Activated T-cell treated with anti-CD3 and anti-CD28 coated beads for 4 hours (primary cell): ENCODE measurements at places on chromosomes 6 and 20.
A peak's percentile ranks its signal among the peaks of the same experiment; 100 is the strongest.

DNA sequence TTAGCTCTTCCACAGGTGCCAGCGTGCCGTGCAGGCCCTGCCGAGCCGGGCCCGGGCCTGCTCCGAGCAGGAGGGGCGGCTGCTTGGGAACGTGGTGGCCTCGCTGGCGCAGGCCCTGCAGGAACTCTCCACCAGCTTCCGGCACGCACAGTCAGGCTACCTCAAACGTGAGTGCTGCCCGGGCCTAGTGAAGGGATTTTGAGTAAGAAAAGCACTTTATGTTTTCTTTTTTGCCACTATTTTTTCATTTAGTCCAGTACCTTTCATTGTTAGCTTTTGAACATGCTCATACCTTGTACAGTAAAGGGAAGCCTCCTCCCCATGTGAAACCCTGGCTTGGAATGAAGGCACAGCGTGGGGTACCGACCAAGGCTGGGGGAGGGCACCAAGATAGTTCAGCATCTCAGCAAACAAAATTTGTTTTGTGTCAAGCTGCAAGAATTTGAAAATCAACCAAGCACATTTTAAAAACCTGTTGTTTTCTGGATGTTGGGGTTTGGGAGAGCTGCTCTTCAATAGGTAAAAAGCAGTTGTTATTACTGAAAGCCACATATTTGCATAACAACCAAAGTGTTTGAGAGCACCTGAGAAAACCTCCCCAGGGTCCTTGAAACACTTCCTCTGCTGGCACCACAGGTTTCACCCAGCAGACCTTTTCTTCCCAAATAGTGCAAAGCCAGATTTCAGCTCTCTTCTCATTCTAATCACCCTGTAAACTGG lies 18.4 kb downstream of the STX16 start:
- no peak for DNase-seq

DNA sequence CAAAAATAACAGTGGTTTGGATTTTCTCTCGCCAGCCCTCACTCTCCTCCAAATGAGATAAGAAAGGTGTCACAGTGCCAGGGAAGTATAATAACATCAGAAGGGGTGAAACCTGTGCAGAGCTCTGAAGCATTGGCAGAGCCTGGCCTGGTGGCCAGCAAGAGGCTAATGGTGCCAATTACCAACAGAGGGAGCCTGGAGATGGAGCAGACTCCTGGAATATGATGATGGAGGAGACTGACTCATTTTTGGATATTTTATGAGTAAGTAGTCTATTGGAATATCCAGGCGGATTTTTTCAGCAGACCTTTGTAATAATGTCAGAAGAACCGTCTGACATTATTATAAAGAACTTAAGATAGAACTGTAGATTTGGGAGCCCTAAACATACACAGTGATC lies 442.6 kb upstream of the MARCKS start:
- DNase-seq, result no peak

DNA sequence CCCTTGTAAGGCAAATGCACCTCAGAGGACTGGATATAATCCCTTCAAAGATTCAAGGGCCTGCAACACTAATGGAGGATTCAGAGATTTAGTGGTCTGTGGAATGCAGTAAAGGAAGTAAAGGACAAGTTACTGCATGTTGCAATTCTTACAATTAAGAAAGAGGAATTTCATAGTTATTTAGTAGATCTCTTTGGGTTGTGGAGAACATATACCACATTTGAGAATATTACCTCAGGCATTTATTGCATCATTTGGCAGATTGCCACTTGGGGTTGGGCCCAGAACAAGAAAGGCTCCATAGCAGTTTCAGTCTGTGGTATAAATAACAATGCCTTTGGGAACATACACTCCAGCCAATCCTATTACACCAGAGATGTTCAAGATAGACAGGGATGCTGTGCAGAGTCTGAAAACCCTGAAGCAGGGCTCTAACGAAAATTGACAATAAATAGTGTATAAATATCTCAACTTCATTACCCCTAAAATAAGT lies 20.9 kb upstream of the EPM2A start:
- no peak for DNase-seq

DNA sequence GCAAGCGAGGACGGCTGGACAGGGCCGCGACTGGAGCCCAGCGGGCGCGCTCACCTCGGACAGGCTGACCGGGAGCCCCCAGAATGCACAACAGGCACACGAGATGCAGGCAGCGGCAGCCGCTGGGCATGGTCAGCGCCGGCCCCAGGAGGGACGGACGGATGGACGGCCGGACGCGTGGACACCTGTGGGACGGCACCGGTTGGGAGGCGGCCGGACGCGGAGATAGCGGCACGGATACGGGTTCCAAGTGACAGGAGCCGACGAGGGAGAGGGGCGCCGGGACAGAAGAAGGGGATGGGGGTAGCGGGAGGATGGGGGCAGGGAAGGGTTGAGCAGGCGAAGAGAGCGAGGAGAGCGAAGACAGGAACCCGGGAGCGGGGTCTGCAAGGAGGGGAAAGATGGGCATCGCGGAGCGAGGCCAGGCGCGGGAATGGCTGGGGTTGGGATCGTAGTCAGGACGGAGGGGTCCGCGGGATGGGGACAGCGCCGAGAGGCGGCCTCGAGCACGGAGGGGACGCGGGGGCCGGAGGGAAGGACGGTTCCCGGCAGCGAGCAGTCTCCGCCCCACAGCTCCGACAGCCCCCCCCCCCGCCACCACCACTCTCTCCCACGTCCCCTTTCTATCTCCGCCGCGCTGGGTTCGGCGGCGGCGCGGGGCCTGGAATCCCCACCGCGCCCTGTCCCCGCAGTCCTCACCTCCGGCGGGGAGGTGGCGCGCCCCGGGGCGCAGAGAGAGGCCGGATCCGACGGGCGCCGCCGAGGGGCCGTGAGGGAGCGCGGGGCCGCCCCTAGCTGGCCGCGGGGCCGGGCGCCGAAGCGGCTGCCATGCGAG lies 435 bp downstream of the DLK2 start:
- DNase-seq, result peak; percentile 15

DNA sequence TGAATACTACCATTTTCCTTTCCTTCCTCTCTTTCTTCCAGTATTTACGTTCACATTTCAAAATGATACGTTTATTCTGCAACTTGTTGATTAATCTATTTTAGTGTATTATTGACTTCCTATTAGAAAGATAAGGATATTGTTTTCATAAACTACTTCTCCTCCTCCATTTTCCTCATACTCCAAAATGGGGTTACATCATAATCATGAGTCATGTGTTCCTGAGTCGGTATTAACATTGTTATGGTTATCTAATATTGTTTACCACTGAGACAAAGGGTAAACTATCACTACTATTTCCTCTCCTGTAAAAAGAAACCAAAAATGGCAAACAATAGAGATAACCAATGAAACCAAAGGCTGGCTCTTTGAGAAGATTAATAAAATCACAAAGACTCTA lies 126.5 kb upstream of the CDYL start:
- DNase-seq, result no peak

- no peak for DNase-seq
Observed at GRCh38 chr6:13260831-13261230, 67.5 kb downstream of the TBC1D7 start.

DNA sequence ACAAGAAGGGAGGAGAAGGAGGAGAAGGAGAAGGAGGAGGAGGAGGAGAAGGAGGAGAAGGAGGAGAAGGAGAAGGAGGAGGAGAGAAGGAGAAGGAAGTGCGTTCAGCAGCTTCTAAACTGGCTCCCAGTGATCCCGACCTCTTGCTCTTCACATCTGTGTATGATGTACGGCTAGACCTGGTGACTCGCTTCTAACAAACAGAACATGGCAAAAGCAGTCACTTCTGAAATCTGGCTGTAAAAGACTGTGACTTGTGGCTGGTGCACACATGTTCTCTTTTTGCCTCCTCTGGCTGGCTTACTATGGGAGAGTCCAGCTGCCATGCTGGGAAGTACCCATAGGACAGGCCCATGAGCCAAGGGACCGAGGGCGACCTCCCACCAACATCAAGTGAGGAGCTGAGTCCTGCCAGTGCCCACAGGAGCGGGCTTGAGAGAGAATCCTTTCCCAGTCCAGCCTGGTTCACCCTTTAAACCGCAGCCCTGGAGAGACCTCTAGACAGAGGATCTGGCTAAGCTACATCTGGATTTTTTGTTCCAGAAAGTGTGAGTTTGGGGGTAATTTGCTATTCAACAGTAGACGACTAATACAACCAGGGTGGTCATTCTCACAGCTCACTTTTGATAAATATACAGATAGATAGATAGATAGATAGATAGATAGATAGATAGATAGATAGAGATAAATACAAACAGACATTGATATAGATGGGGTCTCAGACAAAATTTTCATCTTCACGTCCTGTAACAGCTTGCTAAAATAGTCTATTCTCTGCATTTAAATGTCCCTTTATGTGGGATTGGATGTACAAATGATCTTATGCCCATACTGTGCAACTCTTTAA lies 42.3 kb downstream of the RPP40 start:
- no peak for DNase-seq

DNA sequence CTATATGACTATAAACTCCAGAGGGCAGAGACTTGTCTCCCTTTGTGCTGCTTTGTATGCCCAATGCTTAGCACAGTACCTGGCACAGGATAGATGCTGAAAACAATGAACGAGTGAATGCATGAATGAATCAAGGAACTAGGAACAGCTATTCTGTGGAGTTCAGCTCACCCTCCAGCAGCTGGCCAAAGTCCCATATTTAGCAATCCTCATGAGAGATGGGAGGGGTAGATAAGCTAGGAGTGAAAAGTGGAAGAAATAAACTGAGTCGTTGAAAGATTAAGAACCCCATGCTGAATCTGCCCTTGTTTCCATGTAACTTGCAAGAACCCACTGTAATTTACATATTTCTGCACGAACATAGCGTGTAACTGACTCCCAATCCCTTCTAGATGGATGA lies 106.5 kb downstream of the MAFB start:
- no peak for DNase-seq

DNA sequence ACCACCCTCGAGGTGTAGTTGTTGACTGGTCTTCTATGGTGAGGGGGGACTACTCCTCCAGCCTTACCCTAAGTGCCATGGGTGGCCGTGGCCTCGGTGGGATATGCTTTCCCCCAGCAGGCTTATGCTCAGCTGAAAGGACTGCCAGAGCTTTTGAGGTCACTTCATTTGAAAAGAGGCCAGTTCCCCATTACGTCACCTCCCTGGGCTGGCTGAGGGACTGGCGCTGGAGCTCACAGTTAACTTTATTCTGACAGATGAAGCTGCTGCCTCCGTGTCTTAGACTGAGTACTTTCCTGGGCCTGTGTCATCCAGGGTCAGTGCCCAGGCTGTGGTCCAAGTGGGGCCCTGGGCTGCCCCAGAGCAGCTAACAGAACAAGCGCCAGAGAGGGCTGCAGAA lies 42.8 kb upstream of the PCMTD2 start:
- no peak for DNase-seq

DNA sequence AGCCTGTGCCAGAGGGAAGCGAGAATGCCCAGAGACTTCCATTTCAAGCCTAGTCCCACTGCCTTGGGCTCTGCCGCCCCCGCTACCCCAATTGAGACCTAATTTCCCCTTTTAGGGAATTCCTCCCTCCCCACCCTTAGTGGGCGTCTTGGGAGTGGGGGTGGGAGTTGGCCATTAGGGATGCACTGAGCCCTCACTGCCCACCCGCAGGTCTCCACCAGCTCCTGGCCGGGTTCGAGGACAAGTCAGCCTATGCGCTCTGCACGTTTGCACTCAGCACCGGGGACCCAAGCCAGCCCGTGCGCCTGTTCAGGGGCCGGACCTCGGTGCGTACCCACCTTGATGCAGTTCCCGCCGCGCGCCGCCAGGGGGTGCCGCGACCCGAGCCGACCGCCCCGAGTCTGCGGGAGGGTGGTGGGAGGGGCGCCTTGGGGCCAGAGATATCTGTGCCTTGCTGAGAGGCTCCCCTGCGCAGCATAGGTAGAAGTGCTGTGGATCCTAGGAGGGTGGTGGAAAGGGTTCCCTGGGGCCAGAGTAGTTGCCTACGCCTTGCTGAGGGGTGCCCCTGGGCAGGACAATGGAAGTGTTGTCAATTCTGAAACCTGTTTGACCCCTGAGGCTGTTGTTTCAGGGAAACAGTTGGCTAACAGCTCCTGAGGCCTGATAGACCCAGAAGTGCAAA lies 9.2 kb downstream of the ITPA start:
- DNase-seq, result peak; percentile 70

- no peak for DNase-seq
Observed at GRCh38 chr6:80618953-80619352, 512.5 kb downstream of the BCKDHB start.

GRCh38 chr6:2196079-2196679 lies 49.2 kb downstream of the GMDS start:
- DNase-seq, result peak; percentile 25

GRCh38 chr6:138652824-138653223 lies 120.7 kb upstream of the CCDC28A start:
- DNase-seq, result no peak

DNA sequence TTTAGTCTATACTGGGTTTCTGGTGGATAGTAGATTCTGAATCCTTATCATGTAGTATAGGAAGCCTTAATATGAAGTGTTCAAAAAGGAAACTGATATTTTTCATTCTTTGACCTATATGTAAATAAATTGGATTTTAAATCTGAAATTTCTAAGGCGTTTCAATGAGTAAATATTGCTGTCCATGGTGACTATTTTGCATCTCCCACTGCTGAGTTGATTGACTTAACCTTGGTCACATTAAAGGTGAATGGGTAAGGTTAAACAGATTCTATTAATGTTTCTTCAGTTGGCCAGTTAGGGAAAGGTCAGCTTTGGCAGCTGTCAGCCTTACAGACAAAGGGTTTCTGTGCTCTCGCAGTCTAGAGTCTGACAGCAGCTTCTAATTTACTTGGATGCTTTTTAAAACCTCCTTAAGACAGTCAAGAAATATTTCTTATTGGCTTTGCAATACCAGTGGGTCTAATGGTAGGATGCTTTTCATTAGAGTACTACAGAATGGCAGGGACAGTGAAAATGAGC lies 24.8 kb downstream of the PRIM2 start:
- no peak for DNase-seq

- no peak for DNase-seq
Observed at GRCh38 chr20:39516964-39517363, 554.8 kb downstream of the DHX35 start.

DNA sequence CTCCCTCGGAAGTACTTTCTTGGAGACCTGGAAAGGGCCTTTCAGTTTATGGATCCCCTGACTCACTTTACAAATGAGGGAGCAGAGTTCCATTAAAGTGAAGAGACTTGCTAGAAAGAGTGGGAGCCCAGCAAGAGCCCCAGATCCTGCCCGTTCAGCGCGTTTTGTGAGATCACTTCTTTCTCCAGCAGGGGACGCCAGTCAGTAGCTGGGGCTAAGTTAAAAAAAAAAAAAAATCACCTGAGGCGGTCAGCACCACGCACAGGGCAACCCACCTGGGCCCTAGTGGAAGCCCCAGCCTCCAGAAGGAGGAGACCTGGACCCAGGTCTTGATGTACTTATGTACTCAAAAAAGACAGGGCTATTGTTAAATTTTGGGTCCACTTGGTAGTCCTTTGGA lies 274.5 kb upstream of the RNF24 start:
- DNase-seq, result no peak

DNA sequence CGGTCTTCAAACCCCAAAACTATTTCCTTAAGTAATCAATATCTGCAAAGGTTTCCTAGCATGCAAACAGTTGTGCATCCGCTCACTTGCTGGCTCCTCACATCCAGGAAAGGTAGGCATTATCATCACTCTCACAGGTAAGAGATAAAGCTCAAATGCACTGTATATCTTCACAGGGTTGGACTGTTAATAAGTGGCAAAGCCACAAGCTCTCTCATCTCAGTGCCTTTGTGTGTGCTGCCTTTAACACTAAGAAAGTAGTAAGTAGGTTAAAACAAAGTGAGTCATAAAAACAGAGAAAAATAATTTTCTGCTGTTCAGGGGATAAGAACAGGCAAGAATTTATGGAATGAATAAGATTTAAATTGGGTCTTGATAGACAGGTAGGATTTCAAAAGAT lies 21.3 kb downstream of the MAN1A1 start:
- no peak for DNase-seq

- no peak for DNase-seq
Observed at GRCh38 chr20:63484651-63485403, 12.4 kb upstream of the KCNQ2 start.
